Endodermal cell (in vitro differentiated cells): ENCODE measurements at places on chromosomes 4 and X. TPM values are rescaled to one million over a fixed set of nuclear protein-coding genes. Genes with fewer than 3 reads are reported as not detected.

Gene TLR7
- total RNA-seq, result not detected in 2 replicates

Gene NDST3
- total RNA-seq, result 0.71 to 0.84 TPM in 2 of 3 replicates, not detected in the other

DNA sequence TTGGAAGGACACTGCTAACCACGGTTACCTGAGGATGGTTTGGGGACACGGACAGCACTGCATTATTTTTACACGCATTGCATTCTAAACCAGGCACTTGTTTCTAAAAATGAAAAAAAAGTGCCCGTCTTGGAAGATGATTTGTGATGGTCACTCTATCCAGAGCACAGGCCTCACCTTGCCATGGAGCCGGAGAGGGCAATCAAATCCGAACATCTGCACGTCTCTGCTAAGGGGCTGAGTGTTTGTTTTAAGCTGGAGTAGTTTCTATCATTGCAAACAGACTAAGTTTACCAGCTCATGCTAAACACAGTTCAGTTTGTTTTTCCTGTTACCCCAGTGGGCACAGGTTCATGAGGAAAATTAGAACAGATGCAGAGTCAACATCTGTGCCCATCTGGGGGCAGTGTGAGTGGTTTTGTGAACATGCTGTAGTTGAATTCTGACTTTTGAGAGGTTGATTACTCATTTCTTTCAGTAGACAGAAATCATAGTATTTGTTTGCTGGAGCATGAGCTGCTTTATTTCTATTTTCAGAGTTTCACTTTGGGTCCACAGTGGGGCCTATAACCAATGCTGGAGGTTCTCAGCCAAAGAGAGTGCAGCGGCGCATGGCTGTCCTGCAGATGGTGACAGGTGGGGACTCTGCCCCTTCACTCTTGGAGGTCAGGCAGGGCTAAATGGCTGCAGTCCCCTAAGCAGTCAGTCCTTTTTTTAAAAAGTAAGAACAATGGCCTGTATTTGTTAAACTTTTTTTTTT lies 65.4 kb upstream of the ENPP6 start:
- no peak for DNase-seq
- H3K27ac ChIP-seq, result no peak overlapping the region
- H3K4me1 ChIP-seq, result peaks cover 3% of the 10 kb centered on the region
- no peaks in the 10 kb centered on the region for H3K27me3 ChIP-seq
- H3K36me3 ChIP-seq, result no peaks in the 10 kb centered on the region

GRCh38 chr4:183773790-183774189 lies 114.7 kb downstream of the TRAPPC11 start:
- no peaks in the 10 kb centered on the region for H3K4me1 ChIP-seq
- no peak overlapping the region for H3K27ac ChIP-seq
- DNase-seq, result no peak
- H3K36me3 ChIP-seq, result no peaks in the 10 kb centered on the region
- no peaks in the 10 kb centered on the region for H3K27me3 ChIP-seq
- no peak overlapping the region for H3K4me3 ChIP-seq

GRCh38 chrX:47927212-47927611 lies 76.6 kb downstream of the ZNF182 start:
- DNase-seq, result no peak
- no peaks in the 10 kb centered on the region for H3K4me1 ChIP-seq
- no peaks in the 10 kb centered on the region for H3K27me3 ChIP-seq
- H3K27ac ChIP-seq, result no peak overlapping the region

- no peak overlapping the region for H3K27ac ChIP-seq
- H3K36me3 ChIP-seq, result no peaks in the 10 kb centered on the region
- H3K4me1 ChIP-seq, result no peaks in the 10 kb centered on the region
- H3K27me3 ChIP-seq, result no peaks in the 10 kb centered on the region
- no peak overlapping the region for H3K4me3 ChIP-seq
- no peak for DNase-seq
Measured at GRCh38 chrX:34859191-34859590, 83.4 kb upstream of the FAM47B start.

DNA sequence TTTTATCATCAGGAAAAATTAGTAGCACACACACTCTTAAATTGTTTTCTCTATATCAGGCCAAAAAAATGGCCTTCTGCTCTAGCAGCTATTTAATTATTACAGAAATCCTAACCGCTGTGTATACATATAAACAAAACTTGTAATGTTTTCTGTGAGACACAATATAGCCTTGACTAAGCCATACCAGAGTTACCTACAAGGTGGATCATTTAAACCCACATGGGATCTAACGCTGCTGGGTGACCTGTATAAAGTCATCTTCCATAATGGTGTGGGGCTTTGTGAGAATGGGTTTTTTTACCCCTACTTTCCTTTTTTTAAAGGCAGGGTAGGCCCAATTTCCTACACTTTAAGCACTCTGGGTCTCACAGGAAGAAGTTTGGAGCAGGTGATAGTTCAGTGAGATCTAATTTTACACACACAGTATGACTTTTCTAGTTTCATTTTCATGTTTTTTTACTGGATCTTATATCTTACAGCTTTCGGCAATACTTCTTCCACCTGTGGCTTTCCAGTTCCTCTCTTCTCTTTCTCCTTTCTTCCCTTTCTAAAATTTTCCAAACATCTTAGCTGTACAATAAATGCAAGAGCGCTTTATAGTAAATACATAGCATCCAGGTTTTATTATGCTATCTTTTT lies 66.9 kb upstream of the MMAA start:
- no peak overlapping the region for H3K27ac ChIP-seq
- H3K27me3 ChIP-seq, result no peaks in the 10 kb centered on the region
- no peak overlapping the region for H3K4me3 ChIP-seq
- no peaks in the 10 kb centered on the region for H3K4me1 ChIP-seq
- peaks cover 46% of the 10 kb centered on the region for H3K36me3 ChIP-seq
- no peak for DNase-seq

DNA sequence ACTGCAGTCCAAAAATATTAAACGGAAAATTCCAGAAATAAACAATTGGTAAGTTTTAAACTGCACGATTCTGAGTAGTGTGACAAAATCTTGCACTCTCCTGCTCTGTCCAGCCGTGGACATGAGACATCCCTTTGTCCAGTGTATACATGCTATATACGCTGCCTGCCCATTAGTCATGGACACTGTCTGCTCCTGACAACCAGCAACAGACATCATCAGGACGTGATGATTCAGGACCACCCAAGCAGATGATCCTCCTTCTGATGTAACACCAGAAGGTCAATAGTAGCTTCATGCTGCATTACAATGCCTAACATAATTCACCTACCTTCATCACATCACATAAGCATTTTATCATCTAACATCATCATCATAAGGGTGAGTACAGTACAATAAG lies 36.3 kb downstream of the ATRX start:
- no peaks in the 10 kb centered on the region for H3K36me3 ChIP-seq
- H3K27ac ChIP-seq, result no peak overlapping the region
- no peaks in the 10 kb centered on the region for H3K27me3 ChIP-seq
- no peak for DNase-seq
- no peaks in the 10 kb centered on the region for H3K4me1 ChIP-seq

- no peak overlapping the region for H3K27ac ChIP-seq
- H3K4me1 ChIP-seq, result peaks cover 11% of the 10 kb centered on the region
- H3K27me3 ChIP-seq, result no peaks in the 10 kb centered on the region
Measured at GRCh38 chrX:23844502-23845138, 61.6 kb downstream of the SAT1 start.
